ENCODE measurements at places on chromosomes 11 and 22.

- no peak overlapping the region for H3K27ac ChIP-seq
- H3K27me3 ChIP-seq, result no peaks in the 10 kb centered on the region
- H3K4me3 ChIP-seq, result no peak overlapping the region
Observed at GRCh38 chr11:35631891-35632290, 13.6 kb downstream of the FJX1 start.

DNA sequence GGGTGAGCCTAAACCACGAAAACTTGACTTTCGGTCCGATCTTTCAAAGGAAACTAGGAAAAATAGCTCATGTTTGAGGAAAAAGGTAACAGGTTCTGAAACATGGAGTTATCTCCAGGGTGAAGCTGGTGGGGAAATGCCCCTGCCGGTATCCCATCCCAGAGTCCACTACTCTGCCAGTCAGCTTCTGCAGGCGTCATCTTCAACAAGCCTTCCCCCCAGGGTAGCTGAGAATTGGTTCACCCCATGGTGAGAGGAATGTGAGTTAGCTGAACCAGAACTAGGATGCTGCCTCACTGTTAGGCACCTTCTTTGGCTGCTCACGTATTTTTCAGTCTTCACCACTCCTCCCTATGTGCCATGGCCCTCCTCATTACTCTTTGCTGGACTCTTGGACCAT lies 1.1 kb downstream of the GVQW3 start:
- no peaks in the 10 kb centered on the region for H3K36me3 ChIP-seq
- no peak for DNase-seq
- no peak overlapping the region for H3K27ac ChIP-seq
- no peaks in the 10 kb centered on the region for H3K27me3 ChIP-seq
- no peak overlapping the region for H3K4me3 ChIP-seq
- H3K4me1 ChIP-seq, result peaks cover 32% of the 10 kb centered on the region

- H3K27ac ChIP-seq, result no peak overlapping the region
- H3K4me3 ChIP-seq, result no peak overlapping the region
- DNase-seq, result no peak
- no peaks in the 10 kb centered on the region for H3K27me3 ChIP-seq
- no peaks in the 10 kb centered on the region for H3K36me3 ChIP-seq
Observed at GRCh38 chr11:37483761-37484160, 885.7 kb upstream of the RAG2 start.

DNA sequence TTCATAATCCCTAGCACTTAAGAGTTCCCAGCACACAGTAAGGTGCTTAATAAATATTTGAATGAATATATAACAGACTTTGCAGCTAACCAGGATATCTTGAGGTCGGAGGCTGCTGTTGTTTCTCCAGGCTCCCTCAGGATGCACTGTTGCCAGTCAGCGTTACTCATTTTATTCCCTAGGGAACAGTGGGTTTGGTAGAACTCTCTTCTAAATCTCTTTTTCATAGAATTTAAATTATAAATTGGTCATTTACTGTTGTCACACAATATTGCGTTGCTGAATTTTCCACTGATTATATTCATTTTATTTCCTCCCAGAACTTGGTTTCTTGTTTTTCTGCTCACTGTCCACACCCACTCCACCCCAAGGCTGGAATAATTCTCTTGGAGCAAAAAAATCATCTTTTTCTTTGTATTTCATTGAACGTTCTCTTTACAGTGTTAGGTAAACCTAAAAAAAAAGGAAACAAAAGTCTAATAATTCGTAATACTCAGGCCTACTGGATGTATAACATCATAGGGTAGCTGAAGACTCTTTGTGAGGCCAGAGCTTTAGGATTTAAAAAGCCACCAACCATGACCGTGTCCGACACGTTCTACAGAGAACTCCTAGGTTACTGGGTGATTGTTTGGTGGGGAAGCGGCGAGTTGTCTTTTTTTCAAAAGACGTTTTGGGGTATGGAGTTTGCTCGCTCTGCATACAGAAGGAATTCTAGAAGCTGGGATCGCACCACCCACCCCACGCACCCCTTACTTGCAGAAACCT lies 766 bp upstream of the CAPRIN1 start:
- peak overlapping the region; percentile 92 for H3K4me3 ChIP-seq
- no peaks in the 10 kb centered on the region for H3K36me3 ChIP-seq
- H3K27me3 ChIP-seq, result no peaks in the 10 kb centered on the region
- H3K27ac ChIP-seq, result peak overlapping the region; percentile 98
- no peaks in the 10 kb centered on the region for H3K4me1 ChIP-seq
- DNase-seq, result no peak

GRCh38 chr11:91230647-91231046 lies 994.0 kb upstream of the FAT3 start:
- DNase-seq, result no peak
- no peaks in the 10 kb centered on the region for H3K4me1 ChIP-seq
- H3K27me3 ChIP-seq, result no peaks in the 10 kb centered on the region
- H3K4me3 ChIP-seq, result no peak overlapping the region
- H3K36me3 ChIP-seq, result no peaks in the 10 kb centered on the region
